ENCODE measurements at places on chromosomes 5 and 9.

DNA sequence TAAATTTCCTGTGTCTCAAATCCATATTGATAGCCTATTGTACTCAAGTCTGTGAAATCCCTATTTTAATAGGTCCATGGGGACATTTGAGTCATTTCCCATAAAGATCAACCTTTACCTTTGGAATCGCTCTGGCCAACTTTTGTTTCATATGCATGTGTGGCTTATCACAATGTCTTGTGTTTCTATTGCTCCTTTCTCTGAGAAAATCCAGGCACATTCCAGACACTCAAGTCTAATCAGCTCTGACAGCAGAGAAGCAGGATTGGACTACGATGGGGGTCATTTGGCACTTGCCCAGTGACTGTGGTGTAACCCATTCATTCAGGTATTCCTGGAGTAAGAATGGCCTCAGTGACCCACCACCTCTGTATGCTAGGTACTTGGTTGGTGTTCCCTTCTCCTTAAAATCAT is 48.4 kb downstream of the ACTBL2 start:
- no peak for DNase-seq

DNA sequence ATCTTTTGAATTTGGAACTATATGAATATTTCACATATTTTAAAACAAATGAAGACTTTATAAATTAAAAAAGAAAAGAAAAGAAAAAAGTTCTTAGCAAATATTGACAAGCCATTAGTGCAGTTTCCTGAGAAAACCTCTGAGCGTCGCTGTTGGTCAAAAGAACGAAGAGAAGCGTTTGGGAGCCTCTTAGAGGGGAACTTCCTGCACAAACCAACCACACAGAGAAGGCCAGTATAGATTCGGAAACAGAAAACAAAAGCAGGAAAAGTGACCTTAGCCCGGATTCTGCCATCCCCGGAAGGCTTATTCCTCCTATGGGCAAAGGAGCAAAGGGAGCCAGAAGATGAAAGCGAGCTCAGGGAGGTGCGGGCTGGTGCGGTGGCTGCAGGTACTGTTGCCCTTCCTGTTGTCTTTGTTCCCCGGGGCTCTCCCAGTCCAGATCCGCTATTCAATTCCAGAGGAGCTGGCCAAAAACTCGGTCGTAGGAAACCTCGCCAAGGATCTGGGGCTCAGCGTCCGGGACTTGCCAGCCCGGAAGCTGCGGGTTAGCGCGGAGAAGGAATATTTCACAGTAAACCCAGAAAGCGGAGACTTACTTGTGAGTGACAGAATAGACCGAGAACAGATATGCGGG is at the start of gene PCDHGB2:
PCDHGB2 (plus strand) TSS at position 205 of the 637 bp plus-strand sequence; CDS start at position 347, 142 bp downstream.
- no peak for DNase-seq

GRCh38 chr5:115306011-115306536 is 9.6 kb upstream of the CCDC112 start:
- no peak for DNase-seq

- no peak for DNase-seq
These were observed 232.9 kb downstream of the ARRDC3 start for GRCh38 chr5:91150234-91150633.

DNA sequence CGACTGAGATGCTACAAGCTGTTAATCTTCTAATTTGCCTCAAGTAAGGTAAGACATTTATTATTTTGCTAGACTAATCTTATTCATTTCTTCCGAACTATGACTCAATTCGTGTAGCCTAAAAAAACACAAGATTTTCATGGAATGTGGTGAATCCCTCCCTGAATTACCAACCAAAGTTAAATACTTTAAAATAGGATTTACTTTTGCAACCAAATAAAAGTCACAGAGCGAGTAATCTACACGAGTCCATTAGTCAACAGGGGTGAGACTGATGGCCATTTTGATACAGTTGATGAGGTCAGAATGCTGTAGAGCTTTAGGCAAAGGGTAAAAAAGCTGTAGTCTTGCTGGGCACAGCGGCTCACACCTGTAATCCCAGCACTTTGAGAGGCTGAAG is 13.1 kb upstream of the BNC2 start:
- DNase-seq = no peak

GRCh38 chr9:36337865-36338264 is 62.2 kb downstream of the RNF38 start:
- no peak for DNase-seq

GRCh38 chr5:171622010-171622409 is 163.6 kb upstream of the SMIM23 start:
- no peak for DNase-seq

DNA sequence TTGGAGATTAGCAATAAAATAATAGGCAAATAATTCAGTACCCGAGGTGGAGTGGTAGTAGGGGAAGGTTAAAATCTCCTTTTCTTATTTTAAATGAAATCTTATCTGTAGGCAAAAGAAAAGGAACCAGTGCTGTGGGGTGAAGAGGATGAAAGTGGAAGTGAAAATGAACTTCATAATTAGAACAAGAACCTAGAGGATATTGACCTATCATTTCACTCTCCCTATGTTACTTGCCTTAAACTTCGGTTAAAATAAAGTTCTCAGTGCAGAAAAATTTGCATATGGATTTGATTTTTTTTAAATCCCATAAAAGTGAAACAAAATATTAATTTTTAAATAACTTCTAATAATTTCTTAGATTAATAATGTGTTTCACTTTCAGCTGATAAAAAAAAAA is 1094.9 kb upstream of the C9orf72 start:
- no peak for DNase-seq

DNA sequence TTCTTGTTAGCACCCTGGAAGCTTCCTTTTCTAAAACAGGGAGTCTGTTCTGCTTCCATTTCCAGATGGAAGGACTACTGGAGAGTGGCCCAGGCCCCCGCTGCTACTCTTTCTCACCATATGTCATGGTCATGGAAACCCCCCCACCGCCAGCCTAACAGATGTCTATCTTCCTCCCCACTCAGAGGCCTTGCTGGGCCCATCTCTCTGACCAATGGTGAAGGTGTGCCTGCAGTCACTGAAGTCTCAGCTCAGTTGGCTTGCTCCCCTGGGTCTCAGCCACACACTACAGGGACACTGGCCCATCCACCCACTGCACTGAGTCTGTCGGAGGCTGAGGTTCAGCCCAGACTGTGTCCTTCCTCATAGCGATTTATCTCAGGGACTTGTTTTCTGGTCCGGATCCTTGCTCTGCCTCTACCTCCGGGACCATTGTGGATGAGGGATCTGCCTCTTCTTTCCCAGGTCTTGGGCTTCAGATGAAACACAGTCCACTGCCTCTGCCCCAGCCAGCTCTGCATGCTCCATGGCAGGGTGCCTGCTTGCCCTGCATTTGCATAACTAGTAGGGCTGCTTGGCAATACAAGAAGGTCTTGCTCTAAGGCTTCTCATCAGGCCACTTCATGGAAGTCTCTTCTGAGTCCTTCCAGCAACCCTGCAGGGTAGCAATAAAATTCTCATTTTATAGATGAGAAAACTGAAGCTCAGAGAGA is 30.8 kb downstream of the GALNT12 start:
- no peak for DNase-seq

DNA sequence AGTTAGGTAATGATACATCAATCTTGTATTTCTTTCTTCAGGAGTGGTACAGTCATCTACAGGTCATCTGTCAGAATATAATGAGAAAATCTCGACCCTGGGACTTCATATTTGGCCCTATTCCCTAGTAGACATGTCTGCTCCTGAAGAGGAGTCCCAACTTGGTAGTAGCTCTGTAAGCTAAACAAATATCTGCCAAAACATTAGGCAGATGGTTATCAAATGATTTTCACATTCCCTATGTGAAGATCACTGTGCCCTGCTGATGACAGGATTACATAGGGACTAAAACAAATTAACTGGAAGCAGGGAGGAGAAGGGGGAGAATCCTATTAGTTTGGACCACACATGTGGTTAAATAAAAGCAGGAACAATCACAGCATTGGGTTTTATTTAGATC is 138.6 kb upstream of the NFIB start:
- peak; percentile 38 for DNase-seq

DNA sequence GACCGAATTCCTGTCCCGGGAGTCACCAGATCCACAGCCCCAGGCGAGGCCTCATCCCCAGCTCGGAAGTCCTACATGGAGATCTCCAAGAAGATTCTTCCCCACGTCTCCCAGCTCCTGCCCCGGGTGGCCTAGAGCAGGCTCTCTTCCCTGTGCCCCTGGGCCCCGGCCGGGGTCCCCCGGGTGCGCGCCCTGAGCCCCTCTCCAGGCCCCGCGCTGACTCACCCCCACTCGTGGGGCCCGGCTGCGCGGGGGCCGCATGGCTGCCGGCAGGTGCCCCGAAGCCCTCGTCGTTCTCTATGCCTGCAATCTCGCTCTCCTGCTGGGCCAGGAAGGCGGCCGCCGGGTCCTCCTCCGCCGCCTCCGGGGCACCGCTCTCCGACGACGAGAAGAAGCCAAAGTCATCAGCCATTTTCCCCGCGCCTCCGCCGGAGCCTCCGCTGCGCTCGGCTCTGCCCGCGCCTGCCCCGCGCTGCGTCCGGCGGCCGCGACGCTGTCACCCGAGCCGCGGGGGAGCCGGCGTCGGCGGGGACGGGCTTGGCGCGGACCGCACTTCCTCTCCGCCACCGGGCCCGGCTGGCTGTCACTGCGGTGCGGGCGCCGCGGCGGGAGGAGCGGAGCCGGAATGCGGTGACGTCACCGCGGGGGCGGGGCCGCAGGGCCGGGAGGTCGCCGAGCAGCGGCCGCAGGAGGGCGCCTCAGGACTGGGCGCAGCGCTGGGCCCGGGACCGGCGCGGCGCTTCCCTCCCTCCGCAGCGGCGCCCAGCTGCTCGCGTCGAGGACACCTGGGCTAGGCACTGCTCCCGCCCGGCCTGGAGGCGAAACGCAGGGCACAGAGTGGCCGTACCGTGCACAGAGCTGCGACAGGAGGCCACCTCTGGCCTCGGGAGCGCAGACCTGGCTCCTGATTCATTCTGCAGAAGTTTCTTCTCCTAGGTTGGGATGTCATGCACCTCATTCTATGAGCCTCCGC is at the start of gene CLTB:
CLTB (minus strand) TSS at position 588 of the 973 bp plus-strand sequence; CDS start at position 412, 176 bp downstream.
- DNase-seq = peak; percentile 26

GRCh38 chr9:109039539-109039938 is 26.2 kb upstream of the CTNNAL1 start:
- no peak for DNase-seq

- no peak for DNase-seq
These were observed 48.5 kb downstream of the G3BP1 start for GRCh38 chr5:151820271-151820670.

DNA sequence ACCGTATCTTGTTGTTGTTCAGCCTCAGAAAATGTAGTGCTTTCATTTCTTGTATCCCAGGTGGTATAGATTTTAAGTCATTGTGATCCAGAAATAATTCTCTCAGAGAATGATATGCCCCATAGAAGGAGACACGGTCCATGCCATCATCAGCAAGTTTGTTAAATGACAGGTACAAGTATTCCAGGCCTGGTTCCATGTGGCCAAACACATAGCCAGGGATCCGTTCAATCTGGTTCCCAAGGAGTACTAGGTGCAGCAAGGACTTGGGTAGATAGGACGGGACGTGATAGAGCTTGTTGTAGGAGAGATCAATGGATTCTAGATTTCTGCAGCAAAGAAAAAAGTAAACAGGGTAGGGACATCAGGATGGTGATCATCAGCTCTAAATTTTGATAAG is 18.4 kb upstream of the ASPN start:
- DNase-seq = no peak

GRCh38 chr5:135030956-135031812 is 2.8 kb downstream of the PITX1 start:
- DNase-seq = no peak

DNA sequence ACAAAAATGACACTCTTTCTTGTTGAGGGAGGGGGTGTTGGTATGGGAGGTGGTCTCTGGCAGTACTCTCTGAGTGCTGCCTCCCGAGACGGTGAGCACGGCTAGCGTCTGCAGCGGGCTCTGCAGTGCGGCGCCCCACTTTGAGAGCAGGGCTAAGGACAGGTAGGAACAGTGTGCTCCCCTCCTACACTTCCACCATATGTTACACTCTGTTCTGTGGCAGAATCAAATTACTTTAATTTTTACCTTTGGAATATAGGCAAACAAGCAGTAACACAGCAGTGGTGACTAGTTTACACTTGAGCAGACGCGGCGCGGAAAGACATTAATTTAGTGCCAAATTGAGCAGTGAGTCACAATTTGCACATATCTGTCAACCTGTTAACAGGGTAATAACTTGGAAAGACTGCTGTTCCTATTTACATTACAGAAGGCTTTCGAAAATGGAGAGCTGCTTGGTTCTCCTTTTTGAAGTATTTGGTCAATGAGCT is 136.3 kb downstream of the MED27 start:
- DNase-seq = no peak

DNA sequence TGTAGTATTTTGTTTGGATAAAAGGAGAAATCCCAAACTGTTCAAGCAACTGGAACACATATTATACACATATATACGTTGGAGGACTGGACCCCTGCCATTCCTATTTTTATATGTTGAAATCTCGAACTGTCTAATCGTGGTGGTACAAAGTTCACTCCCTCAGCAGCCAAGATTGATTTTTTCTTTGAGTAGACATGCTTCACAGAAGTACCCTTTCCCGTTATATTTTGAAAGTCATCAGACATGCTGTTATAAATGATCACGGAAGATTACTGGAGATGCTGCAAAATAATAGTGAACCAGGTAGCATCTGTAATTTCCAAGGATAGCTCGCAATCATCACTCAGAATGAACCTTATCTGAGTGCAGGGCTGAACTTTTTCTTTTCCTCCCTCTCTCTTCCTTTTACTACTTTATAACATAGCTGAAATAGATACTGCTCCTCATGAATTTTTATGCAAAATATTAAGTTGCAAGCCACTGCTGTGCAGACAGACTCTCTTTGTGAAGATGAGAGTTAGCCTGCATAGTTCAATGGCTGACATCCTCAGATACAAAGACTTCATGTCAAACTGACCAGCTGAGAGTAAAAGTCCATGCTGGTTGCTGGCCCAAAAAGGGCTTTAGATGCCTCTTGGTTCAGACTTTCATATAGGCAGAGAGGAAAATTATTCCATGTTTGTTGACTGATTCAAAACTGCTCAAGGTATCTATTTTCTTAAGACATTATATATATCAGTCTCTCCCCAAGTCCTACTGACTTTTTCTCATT is 451.9 kb downstream of the TMEM38B start:
- DNase-seq = no peak

GRCh38 chr9:19440823-19441580 is 32.2 kb downstream of the ACER2 start:
- DNase-seq = no peak

- DNase-seq = no peak
These were observed 8.4 kb upstream of the NDST1 start for GRCh38 chr5:150499437-150499956.

DNA sequence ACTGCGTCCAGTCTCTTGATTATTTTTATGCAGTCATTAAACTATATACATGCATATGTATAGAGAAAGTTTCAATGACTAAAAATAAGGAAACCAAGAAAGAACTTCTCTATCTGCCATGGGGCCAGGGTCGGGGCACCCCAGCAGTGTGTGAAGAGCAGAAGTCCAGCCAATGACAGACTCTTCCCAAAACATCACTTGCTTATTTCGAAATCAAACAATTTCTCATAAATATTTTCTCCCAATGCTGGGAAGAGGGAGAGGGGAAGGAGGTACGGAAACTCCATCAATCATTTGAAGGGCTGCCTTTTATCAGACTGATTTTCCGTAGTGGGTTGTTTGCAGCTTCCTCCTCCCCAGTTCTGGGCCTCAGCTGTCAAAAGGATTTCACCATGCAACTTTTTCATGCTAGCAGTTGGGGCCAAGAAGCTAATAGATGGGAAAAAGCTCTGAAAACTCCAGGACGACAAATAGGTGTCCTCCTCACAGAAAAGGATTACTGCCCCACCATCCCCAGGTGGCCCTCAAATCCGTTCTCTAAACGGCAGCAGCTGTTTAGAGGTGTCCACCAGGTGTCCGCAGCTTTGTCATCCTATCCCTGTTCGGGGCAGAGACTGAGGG is 617 bp upstream of the FPGS start:
- no peak for DNase-seq
